ENCODE measurements at places on chromosomes 5 and 9.
A peak's percentile ranks its signal among the peaks of the same experiment; 100 is the strongest.

DNA sequence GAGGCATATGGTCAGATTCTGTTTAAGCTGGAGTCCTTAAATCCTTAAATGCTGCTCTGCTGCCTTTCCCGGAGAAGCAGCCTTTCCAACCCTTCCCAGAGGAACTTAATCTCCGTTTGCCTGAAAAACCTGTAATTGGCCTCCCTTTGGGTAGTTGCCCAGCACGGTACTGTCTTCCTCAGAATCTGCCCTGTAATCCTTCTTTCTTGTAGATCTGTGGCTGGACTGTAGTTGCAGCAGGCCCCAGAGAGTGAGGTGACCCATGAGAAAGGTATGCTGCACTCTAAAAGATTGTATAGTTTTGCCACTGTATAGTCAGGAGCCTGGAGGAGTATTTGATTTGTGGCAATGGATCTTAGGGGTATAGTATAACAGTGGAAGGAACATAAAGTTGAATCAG lies 11.7 kb downstream of the SPIN1 start:
- no peak for DNase-seq

- no peak for DNase-seq
Measured at GRCh38 chr9:25537808-25538207, 140.4 kb downstream of the TUSC1 start.

DNA sequence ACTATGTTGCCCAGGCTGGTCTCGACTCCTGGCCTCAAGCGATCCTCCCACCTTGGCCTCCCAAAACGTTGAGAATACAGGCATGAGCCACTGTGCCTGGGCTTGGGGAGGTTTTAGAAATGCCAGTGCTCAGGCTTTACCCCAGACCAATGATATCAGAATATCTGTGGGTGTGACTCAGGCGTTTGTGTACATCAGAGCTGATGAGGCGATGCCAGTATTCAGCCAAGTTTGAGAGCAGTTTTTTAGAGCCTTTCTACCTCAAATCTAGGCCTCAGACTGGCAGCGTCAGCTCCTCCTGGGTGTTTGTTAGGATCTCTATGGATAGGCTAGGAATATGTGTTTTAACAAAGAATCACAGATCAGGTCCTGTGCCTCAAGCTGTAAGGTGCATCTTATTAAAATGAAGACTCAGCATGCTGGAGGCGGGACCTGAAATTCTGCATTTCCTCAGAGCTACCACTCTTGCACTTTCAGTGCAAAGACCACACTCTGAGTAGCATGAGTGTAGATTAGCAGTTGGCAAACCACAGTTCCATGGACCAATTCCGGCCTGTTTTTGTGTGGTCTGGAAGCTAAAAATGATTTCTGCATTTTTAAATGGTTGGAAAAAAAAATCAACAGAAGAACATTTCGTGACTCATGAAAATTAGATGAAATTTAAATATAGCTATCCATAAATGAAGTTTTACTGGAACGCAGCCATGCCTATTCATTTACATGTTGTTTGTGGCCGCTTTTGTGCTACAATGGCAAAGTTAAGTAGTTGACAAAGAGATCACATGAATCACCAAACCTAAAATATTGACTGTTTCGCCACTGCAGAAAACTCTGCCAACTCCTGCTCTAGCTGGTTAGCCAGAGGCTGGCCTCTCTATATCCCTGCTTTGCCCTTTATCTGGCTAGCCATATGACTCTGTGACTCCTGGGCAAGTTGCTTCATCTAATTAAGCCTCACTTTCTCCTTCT lies 92.2 kb downstream of the KLF4 start:
- no peak for DNase-seq

GRCh38 chr9:110391826-110392485 lies 54.3 kb upstream of the TXNDC8 start:
- DNase-seq = no peak

GRCh38 chr5:113474100-113474728 lies 14.0 kb downstream of the MCC start:
- DNase-seq = no peak

GRCh38 chr5:147454996-147455677 lies 54.7 kb downstream of the DPYSL3 start:
- DNase-seq = no peak

GRCh38 chr9:138078846-138079245 lies 201.3 kb downstream of the CACNA1B start:
- no peak for DNase-seq

DNA sequence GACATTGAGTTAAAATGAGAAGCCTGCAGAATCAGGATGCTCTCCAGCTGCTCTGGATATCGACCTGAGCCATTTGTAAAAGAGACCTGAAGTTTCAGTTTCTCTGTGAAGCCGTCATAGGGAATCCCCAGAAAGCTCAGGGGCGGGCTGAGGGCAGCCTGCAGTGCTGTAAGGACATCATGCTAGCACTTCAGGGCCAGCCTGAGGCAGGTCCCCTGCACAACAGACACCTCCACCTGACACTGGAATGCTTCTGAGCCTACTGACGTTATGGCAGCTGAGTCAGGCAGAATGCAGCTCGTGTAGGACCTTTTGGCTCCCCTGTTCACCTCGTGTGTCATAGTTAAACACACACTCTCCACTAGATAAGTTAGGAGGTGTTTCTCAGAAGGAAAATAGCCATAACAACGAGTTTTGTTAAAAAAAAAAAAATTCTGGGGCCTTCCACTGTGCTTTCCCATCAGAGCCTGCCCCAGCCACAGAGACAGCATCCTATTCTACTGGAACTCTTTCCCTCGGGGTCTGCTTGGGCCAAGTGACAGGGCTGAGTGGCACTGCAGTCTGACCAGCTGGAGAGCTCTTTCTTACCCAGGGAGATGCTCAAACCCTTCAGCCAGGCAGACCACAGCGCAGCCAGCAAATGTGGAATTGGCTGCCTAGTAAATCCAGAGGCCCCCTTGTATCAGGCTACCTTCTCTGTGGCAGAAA lies 354.9 kb downstream of the DIRAS2 start:
- DNase-seq = no peak

DNA sequence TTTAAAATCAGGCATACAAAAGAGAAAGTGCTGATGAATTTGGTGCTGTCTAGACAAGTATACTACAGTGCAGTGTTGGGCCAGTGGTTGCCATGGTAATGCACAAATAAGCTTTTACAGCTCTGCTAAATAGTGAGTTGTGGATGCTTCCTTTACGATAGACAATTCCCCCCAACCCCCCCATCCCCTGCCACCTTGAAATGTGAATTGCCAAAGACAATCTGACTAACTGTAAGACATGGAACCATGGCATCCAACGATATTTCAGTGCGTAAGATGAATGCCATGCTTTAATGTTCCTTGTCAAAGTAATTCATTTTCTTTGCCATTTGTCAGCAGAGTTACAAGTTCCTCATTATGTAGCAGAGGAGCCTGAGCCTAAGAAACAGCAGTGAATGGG lies 91.5 kb upstream of the NREP start:
- DNase-seq = no peak

DNA sequence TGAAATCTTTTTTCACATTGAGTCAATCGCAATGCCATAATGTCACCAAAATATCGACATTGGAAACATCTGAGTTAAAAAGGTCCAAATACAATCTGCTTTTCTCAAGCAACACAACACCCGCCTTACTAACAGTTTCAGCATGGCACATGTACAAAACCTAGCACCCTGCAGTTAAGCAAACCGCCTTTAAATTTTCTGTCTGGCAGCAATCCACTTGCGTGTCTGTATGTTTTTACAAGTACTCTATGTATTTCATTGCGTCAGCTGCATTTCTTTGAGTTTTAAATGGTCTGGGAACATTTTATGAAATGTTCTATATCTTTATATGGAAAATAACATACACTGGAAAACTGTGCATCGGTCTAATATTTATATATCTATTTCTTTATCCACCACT lies 134.6 kb downstream of the DENND1A start:
- DNase-seq = no peak

- no peak for DNase-seq
Measured at GRCh38 chr9:89740722-89741121, 135.9 kb downstream of the GADD45G start.

GRCh38 chr5:139474890-139475791 lies 4.3 kb downstream of the SMIM33 start:
- DNase-seq = no peak

- no peak for DNase-seq
Measured at GRCh38 chr9:87386490-87387025, 111.1 kb upstream of the DAPK1 start.

DNA sequence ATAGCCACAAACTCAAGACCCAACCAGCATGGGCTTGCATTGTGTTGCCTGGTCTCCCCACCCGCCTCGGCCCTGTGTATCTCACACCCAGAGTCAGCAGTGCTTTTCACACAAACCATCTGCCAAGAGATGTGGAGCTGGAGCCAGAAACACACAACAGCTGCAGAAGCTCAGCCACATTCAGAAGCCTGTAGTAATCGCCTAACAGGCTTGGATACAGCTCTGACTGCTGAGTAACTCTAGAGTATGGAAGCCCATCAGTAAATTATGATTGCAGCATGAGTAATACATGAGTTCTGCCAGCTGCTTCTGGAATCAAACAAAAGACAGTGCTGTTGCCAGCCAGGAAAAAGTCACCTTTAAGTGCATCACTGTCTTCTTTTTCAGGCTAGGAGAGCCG lies 16.0 kb downstream of the TEK start:
- DNase-seq = peak; percentile 96

- peak; percentile 68 for DNase-seq
Measured at GRCh38 chr5:159021901-159022556, 77.7 kb downstream of the EBF1 start.

GRCh38 chr5:144467792-144468191 lies 297.1 kb downstream of the KCTD16 start:
- DNase-seq = peak; percentile 15

GRCh38 chr9:69137311-69137710 lies 36.8 kb upstream of the TJP2 start:
- DNase-seq = no peak

DNA sequence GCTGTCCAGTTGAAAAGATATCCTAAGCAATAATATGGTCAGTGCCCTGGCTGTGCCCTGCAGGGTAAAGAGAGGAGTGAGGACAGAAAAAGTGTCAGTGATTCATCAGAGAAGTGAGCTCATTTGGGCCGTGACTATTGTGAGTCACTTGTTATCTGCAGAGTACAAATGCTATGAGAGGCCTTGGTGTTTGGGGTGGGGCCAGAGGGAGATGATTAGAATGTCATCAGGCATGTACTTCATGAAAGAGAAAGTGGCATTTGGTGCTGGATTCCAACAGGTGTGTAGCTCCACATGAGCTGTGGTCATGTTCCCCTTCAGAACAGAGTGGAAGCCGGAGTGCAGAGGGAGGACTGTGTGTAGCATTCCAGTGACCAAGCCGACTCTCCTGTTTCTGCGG lies 174.1 kb downstream of the KDM4C start:
- peak; percentile 60 for DNase-seq

DNA sequence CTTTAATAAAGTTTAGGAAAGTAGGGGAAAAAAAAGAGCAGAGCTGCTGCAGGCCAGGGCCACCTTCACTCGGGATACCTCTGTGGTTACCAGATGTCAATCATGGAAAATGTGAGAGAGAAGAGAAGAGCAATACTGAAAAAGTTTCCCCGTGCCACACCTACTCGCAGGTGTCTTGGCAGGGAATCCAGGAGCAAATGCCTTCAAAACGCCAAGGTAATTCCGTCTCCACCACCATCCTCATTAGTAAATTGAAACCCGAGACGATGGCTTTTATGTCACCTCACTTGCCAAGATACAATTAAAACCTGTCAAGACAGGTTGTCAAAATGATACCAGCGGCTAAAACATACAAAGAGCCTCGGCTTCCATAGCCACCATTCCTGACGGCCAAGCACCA lies 49.7 kb downstream of the FAM81B start:
- DNase-seq = no peak

- DNase-seq = no peak
Measured at GRCh38 chr5:150166650-150167511, at the start of gene CDX1. TSS of gene CDX1 (plus strand) at chr5:150166778. CDS start at chr5:150166877, 99 bp downstream.

DNA sequence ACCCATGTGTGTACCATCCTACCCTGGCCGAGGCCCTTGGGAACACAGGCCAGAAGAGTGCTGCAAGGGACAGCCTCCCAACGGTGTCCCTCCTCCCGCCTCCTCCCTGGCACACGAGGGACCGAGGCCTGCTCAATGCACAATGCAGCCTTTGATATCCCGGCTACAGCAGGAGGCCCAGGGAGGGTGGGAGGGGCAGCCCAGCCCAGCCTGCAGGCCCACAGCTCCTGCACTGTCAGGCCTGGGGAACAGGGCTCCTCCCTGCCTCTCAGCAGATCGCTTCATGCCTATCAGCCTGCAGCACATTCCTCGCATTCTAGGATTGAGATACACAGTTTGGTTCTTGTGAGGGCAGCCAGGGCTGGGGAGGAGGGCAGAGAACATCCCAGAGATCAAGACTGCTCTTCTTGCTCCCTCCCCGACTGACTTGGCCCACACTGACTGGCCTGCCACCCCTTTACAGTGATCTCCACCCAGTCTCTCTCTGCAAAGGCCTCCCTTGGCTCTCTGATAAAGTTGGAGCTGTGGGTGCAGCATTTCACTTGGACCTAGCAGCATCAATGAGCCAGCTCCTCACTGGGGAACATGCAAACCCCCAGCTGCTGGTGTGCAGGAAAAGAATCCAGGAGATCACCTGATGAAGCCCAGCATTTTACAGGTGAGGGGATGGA lies at the start of gene SH3TC2:
SH3TC2 (minus strand) TSS at position 46 of the 671 bp plus-strand sequence; CDS start at position 6, 40 bp downstream.
- peak; percentile 46 for DNase-seq

GRCh38 chr5:68305223-68305870 lies 89.8 kb downstream of the PIK3R1 start:
- no peak for DNase-seq

- DNase-seq = no peak
Measured at GRCh38 chr9:4939118-4939561, 45.9 kb upstream of the JAK2 start.

GRCh38 chr9:112783551-112783954 lies 33.0 kb downstream of the SNX30 start:
- DNase-seq = no peak

DNA sequence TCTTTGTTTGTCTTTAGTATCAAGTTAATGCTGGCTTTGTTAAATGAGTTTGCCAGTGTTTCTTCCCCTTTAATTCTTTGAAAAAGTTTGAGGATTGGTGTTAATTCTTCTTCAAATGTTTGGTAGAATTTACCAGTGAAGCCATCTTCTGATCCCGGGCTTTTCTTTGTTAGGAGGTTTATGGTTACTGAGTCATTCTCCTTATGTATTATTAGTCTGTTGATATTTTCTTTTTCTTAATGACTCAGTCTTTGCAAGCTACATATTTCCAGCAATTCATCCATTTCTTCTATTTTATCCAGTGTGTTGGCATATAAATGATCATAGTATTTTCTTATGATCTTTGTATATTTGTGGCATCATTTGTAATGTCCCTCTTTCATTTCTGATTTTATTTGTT lies 74.5 kb upstream of the SPINK5 start:
- DNase-seq = peak; percentile 28

Data from kidney capillary endothelial cell (primary cell).